ENCODE measurements at places on chromosomes 12 and 14.

- no peak for DNase-seq
Observed at GRCh38 chr14:99822800-99823455, 29.7 kb downstream of the EML1 start.

DNA sequence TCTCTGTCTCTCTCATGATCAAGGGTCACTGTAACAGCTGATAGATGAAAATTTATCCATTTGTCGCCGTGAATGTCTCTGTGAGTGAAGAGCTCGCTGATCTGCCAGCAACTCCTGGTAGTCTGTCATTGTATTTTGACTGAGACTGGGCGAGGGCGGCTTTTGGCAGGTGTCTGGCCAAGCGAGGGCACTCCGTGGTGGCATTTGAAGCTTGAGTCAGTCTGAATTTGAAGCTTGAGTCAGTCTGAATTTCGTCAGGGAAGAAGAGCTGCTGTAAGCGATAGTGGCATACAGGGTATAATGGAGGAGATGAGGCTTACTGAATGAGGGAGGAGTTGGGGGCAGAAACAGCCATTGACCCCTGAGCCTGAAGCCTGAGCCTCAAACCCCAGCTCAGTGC lies 56.8 kb upstream of the FAM181A start:
- no peak for DNase-seq

DNA sequence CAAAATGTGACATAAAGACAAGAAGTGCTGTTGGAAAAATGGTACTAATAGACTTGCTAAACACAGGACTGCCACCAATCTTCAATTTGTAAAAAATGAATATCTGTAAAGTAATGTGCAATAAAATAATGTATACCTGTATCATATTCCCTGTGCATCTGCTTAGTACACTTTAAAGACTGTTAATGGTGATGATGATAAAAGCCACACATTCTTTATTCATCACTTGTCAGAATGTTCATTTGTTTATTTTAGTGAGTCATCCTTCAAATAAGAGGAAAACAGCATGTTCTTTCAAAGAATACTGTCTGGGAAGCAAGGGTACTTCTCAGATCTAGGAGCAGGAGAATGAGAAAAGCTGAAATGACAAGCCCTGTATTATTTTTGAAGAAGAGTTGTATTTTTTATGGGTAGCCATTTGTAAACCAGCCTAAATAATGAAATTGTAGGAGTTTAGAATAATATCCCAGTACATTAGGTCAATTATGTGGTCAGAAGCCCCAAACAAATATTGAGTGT lies 78.3 kb upstream of the PSMA6 start:
- DNase-seq, result no peak

DNA sequence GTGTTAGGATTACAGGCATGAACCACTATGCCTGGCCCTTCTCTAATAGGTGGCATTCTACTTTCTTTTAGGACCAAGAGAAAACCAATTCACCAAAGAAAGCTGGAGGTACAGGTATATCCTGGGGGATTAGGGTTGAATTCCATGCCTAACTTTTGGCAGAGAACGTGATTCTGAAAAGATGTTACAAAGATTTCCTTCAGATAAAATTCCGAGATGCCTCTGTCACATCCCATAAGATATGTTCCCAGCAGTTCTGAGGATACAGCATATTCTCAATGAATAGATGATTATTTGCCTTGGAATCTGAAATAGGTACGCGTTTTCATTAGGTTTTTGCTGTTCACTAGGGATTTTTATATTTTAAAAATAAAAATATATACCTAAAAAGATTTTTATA lies 111.9 kb upstream of the KRAS start:
- no peak for DNase-seq

DNA sequence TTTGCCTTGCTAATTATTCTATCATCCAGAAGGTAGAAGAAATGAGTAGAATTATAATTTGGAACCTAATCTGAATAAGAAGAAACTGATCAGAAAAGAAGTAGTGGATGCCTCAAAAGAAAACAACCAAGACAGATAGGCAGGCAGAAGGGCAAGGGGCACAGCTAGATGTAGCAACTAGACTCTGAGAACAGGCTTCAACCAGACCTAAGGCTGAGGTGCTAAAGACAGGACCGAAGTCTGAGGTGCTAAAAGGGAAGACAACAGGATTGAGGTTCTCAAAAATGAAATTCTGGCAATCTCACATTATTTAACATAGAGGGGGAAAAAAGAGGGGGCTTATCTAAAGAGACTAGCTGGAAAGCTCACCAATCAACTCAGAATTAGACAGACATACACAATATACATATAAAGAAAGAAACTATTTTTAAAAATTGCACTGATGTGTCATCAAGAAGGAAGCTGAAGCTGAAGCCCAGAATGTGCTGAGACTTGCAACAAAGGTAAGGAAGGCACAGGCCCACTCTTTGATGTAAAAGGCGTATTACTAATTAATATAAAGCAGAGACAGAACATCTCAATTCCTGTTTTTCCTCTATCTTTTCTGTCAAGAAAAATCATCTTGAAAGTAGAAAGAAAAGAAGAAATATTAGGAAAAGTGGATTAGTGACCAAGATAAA lies 43.8 kb upstream of the CSRNP2 start:
- no peak for DNase-seq

- no peak for DNase-seq
Observed at GRCh38 chr12:21429994-21430393, 7.5 kb upstream of the PYROXD1 start.

- DNase-seq, result no peak
Observed at GRCh38 chr14:73726025-73726961, 12.1 kb upstream of the PNMA1 start.

DNA sequence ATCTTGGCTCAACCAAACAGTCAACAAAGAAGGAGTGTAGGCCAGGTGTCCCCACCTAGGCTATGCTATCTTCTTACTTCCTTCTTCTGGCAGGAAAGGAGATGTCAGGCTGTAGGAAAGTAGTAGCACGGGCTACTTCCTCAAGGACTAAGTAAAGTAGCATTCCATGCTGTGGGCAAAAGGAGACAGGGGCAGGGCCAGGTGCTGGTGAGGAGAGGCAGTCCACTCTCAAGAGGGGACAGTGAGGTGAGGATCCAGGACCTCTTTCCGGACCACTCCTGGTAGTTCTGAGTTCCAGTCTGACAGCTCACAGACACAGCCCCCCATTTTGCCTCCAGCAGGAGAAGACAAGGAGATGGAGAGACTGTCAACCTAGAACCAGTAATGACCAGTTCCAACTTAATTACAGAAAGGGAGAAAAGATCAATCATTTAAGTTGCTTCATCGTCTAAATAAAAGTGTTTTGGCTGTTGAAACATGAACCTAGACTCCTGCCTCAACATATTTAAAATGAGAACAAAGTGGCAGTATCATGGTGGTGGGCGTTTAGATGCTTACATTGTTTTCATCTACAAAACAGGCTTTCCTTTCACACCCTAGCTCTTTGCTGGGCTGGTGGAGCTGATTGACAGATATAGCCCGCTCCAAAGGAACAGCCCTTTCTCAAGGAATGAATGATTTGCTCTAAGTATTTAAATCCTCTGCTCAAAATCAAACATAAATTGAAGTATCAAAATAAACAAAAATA lies 5.1 kb upstream of the SSTR1 start:
- no peak for DNase-seq

DNA sequence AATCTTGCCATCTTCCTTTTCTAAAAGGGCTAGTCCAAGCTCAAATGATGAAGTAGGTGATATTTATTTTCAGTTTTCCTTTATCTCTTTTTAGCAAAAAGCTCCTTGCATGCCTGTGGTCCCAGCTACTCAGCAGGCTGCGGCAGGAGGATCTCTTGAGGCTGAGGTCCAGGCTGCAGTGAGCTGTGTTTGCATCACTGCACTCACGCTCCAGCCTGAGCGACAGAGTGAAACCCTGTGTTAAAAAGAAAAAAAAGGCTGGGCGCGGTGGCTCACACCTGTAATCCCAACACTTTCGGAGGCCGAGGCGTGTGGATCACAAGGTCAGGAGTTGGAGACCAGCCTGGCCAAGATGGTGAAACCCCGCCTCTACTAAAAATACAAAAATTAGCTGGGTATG lies 5.0 kb downstream of the TMEM116 start:
- DNase-seq, result no peak

DNA sequence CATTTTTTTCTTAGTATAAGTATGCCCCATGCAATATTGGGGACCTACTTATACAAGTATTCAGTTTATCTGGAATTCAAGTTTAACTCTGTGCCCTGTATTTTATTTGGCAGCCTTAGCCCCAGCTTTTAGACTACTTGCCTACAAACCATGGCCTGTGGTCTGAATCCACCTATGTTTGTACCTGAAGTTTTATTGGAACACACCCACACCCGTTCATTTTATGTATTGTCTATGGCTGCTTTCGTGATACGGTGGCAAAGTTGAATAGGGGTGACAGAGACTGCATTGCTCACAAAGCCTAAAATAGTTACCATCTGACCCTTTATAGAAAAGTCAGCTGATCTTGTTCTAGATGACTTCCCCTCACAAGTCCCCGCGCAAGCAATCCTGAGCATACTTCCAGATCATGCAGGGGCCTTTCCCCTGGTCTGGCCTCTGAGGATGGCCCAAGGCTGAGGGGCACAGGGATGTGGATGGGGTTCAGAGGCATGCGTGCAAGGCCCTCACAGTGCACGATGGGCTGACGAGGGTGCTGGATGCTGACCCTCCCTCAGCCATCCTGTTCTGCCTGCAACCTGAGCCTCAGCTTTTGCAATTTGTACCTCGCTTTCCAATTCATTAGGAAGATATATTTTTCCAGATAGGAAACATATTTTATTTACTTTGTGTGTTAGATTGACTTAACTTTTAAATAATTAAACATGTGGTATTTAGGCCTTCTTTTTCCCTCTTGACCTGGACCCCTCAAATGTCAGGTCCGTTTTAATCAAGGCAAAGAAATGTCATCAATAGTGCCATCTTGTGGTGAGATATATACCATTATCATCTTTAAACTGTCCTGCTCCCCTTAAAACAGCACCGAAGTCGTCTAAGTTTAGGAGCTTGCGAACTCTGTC lies 527.3 kb upstream of the CCDC196 start:
- no peak for DNase-seq
